Stimulated activated CD4-positive, alpha-beta T cell treated with anti-CD3 and anti-CD28 coated beads, Interleukin-12 subunit alpha, Interleukin-12 subunit beta, amount 100 ng/mL, for 48 hours (primary cell): ENCODE measurements at places on chromosomes 7 and 10.

DNA sequence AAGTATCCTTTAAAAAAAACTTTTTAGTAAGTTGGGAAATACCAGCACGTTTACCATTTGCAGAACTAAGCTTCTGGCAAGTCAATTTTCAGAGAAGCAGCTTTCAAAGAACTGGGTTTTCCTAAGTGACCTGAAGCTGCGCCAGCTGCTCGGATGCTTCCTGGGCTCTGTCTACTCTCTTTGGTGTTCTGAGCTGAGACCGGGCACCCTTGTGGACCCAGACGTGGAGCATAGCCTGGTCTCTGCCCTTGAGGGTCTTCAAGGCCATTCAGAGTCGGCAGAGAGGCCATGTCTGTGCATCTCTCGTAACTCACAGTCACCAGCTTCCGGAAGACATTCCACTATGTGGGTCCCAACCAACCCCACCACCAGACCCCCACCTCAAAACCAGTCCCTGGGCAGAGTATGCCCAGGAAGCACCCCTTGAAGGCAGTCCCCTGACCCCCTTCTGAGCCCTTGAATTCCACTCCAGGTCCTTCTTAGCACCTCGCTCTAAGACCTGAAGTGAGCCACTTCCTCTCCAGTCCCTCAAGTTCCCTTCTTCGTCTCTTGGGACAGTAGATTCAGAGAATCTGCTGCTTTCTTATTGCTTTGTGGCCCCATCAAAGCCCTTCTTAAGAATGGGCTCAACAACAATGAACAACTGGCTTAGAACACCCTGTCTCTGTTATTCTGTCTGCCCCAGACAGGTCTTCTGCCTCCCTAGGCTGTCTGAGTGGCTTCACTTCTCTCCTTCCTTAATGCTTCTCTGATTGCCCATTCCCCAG lies 8.5 kb downstream of the CALML5 start:
- no peak for DNase-seq

- DNase-seq: no peak
Observed at GRCh38 chr10:37794305-37794976, 63.0 kb downstream of the ZNF248 start.

DNA sequence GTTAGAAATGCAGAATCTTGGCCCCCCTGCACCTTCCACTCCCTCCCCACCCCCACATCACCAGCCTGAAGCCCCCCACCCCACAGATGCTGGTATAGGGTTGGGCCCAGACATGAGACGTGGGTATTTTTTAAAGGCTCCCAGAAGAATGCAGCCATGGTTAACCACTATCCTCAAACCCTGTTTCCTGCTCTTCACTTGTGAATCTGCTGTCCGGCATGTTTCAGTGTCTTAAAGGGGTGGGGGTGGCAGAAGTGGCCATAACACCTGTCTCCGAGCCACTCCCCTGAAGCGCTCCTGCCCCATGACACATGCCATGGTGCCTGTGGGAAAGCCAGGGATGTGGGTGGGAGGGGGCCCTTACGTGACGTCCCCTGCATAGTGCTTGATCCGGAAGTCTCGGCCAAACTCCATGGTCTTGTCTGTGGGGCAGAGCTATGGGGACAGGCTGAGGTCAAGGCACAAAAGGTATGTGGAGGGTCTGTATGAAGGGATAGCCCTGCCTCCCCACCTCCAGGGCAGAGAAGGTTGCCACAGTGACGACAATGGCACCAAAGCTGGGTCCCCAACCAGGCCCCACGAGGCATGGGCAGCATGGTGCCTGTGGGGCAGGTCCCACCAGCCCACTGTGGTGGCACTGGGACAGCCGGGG lies 9.6 kb downstream of the MYO1G start:
- no peak for DNase-seq

DNA sequence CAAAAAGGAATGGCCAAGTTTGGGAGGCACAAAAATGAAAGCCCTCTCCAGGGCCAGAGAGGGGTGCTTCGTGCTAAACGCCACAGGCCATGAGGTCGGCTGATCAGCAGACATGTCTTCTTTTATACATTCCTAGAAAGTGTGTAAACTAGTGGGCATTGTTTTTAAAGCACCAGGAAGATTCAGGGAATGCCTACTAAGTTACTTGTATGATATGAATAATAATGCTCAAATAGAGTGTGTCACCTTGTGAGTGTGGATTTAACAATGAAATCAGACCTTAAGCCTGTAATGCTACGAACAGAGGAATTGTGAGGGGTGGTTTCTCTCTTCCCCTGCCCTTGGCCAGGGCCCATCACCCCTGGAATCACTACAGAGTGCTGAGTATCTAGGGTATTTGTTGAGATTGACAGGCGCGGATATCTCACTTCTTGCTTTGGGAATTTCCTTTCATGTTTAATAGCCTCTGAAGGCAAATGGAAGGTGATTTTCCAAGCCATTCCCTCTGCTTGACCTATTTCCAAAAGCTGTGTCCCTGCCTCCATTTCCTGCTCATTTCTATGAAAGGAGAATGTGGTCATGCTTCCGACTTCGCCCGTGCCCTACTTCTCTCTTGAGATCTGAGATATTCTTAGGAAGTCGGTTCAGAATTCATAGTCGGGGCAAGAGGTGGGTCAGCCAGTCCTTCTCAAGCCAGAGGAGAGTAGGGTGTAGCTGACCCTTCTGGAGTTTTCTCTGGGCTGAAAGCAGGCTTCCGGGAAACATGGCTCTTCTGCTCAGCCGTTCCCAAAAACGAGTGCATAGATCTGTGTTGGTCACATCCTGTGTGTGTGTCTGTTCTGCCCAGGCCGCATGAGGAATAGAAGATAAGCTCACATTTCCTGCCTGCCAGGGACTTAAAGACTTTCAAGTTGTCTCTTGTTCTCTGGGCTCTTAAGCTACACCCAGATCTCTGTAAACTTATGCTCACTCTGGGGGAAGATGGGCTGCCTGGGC lies 167.8 kb upstream of the ITGB1 start:
- DNase-seq: no peak

GRCh38 chr7:8639668-8640067 lies 206.3 kb downstream of the NXPH1 start:
- DNase-seq: no peak

GRCh38 chr10:33334153-33334804 lies at the start of gene NRP1:
NRP1 (minus strand) TSS chr10:33334667; CDS start chr10:33334382, 285 bp downstream.
- DNase-seq: no peak

GRCh38 chr10:129365767-129366402 lies 101.2 kb upstream of the MGMT start:
- no peak for DNase-seq

DNA sequence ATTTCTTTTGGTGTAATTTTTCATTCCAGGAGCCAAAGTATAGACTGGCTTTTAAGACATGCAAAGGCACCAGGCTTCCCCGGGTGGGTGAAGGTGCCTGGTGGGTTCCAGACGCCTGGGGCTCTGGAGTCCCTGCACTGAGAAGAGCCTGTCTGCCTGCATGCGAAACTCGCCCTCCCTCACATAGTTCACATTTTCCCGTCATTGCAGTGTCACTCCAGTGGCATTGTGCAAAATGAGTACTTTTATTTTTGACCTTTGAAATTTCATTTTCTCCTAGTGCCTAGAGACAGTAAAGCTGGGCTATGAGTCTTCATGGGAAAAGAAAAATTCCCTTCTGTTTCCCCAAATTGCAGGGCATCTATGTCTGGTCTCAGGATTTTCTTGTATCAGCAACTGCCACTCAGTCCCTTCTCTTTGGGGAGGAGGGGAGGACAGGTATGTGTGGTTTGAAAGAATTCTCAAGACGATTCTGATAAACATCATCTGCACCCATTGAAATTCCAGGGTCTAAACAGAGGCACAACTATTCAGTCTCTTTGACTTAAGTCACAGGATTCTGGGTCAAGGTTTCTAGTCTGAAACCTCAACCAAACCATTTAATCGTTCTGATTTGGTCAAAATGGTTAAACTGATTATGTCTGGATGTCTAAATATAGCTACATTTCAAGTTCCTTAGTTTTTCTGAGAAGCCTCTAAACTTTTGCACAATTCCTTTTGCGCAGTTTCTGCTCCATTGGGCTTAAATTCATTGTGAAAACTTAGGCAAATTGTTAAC lies 107.8 kb downstream of the CYP26A1 start:
- DNase-seq: no peak

DNA sequence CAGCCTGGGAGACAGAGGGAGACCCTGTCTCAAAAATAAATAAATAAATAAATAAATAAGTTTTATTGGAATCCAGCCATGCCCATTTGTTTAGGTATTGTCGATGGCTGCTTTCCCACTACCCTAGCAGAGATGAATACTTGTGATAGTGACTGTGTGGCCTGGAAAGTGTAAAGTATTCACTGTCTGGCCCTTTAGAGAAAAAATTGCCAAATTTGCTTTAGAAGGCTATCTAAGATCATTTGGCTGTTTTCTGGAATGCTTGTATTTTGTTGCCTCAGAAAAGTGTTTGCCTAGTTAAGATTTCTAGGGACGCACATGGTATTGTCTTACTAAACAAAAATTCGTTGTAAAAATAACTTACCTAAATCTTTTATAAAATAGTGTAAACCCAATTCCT lies 35.4 kb downstream of the CHN2 start:
- DNase-seq: no peak

GRCh38 chr10:12511651-12512050 lies 162.3 kb downstream of the CAMK1D start:
- DNase-seq: no peak

DNA sequence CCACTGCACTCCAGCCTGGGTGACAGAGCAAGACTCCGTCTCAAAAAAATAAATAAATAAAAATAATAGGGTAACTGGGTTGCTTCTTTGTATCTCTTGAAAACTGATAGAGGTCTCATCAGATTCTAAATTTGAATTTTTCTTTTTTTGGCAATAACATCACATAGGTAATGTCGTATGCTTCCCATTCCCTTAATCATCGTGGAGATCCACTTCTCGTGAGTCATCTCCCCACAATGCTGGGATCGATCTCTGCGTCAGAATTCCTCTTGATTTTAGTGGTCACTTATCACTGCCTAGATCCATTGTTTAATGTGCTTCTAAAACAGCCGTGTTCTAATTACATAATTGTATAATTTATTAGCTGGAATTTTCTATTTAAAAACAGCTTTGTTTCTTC lies 70.5 kb upstream of the DNAJB6 start:
- DNase-seq: no peak

- no peak for DNase-seq
Observed at GRCh38 chr7:132436121-132436520, 140.1 kb downstream of the PLXNA4 start.

DNA sequence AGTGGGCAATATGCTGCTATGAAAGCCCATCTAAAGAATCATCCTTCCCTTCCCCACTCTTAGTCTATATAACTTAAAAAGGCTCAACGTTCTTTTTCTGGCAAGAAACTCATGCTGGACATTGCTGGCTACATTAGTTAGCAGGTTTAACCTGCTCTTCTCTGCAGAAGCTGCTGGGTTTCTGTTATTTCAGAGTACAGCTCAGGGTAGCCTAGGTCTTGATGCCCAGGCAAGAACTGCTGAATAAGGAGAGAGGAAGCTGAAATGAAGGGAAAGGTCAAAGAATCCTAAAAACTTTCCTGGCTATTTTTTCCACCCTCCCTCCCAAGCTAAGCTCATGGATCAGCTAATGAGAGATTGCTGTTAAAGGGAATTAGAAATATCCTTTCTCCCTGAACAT lies 79.4 kb downstream of the ANKIB1 start:
- no peak for DNase-seq

DNA sequence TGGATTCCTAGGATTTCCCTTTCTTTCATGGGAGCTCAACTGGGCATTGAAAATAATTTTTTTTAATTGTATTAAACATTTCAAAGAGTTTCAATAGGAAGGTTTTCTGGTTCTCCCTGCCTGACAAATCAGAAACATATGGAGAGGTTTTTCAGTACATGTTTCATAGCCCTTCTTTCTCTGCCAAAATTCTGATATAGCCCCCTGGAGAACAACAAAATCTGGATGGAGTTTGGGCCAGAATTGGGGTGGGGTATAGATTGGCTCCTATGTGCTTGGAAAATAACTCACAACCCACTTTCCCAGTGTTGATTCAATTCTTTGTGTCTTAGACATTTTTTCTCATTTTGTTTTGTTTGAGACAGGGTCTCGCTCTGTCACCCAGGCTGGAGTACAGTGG lies 24.6 kb upstream of the EIF4H start:
- DNase-seq: no peak

DNA sequence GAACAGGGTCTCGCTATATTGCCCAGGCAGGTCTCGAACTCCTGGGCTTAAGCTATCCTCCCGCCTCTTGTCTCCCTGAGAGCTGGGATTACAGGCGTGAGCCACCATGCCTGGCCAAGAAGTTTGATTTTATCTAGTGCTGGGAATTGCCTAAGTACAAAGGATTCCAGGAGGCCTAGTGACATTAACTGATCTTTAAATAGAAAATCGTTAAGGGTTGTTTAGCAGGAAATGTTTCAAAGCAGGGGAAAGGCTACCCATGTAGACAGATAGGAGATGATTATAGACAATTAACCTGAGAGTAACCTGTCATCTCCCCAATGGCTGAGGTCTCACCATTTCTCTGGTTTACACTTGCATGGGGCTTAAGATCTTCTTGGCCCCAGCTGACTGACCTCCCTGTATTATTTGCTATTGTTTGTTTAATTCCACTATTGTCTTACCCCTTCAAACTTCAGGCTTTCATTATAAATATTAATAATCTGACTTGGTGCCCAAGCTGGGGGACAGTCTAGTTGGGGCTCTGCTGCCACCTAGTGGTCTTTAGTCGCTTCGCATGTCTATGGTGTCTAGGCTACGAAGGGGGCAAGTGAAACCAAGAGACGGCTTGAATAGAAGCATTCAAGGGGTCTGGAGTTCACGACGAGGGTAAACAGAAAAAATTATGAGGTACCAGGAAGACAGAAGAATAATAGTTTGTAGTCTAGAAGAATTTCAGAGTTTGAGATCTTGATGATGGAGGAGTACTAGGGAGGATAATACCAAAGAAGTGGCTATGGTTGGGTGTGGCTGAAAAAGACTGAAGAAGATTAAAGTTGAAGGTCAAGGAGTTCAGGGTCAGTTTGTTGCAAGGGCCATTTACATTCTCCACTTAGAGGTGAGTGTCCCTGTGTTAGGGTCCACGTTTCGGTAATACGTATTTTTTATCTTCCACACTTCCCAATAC lies 40.4 kb upstream of the BPGM start:
- DNase-seq: peak; percentile 15

DNA sequence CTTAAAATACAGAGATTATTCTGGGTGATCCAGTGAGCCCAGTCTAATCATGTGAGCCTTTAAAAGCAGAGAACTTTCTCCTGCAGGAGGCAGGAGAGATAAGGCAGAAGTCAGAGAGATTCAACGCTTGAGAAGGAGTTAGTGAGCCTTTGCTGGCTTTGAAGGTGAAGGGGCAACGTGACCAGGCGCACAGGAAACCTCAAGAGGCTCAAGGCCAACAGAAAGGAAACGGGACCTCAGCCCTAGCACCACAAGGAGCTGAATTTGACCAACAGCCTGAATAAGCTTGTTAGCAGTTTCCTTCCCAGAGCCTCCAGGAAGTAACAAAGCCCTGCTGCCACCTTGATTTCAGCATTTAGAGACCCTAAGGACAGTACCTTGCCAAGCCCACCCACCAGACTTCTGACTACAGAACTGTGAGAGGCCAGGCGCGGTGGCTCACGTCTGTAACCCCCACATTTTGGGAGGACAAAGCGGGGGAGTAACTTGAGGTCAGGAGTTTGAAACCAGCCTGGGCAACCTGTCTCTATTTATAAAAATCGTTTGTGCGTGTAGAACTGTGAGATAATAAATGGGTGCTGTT lies 87.3 kb upstream of the KAT6B start:
- no peak for DNase-seq

GRCh38 chr10:96768136-96768535 lies 47.8 kb upstream of the PIK3AP1 start:
- no peak for DNase-seq

- no peak for DNase-seq
Observed at GRCh38 chr10:3887404-3887803, 102.4 kb upstream of the KLF6 start.

GRCh38 chr10:15419279-15419874 lies 48.3 kb upstream of the FAM171A1 start:
- DNase-seq: no peak
